ENCODE measurements at places on chromosomes 2 and 18.

- no peak for DNase-seq
These were observed 161.4 kb downstream of the XIRP2 start for GRCh38 chr2:167049659-167050058.

DNA sequence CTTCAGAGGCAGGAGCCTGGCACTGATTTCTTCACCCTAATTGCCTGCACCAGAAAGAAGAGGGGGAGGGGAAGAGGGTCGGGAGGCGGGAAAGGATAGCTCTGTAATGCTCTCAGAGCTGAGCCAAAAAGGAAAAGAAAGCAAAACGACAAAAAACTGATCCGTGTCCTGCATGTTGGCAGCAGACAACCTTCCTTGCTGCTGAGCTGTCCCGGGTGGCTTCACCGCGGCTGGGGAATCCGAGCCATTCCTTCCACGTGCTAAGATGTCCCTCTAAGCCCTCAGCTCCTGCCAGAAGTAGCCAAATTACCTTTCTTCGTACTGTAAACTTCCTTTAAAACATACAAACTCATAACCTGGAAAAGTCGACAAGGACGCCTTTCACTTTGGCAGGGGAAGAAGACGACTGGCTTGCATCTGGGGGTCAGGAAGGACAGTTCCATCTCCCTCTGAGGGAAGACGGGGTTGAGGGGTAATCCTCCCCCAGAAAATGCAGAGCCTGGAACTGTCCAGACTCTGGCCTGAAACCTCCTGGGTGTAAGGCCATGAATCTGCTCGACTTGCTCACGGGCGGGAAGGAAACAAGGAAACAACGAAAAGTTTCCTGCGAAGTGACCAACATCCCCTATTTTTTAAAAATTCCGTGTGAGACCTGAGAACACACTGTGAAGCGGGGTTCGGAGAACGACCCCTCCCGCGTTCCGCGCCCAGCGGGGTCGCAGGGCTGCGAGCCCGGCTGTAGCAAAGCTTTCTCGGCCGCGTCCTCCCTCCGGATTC is 7.7 kb downstream of the OTX1 start:
- DNase-seq: no peak

- no peak for DNase-seq
These were observed 118.6 kb upstream of the LRATD1 start for GRCh38 chr2:14513903-14514302.

DNA sequence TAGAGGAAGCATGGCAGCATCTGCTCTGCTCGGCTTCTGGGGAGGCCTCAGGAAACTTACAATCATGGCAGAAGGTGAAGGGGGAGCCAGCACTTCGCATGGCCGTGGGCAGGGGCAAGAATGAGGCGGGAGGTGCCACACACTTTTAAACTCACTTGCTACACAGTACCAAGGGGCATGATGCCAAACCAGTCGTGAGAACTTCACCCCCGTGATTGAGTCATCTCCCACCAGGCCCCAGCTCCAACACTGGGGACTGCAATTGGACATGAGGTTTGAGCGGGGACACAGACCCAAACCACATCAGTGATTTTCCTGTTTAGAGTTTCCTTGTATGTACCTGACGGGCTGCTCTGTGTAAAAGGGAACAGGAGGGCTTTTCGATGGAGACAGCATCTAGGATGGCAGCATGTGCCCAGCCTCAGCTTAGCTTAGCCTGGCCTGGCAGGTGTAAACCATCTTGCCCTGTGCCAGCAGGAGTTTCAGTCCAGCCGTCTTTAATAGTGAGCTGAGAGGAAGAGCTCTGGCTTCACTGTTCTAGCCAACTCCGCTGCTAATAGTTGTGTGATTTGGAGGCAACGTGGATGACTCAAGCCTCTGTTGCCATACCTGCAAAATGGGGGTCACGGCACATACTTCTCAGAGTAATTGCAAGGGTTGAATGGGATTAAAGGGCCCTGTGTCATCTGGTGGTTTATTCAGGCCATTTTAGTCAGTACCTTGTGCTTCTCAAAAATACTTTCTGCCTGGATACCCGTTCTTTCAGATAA is 101.8 kb downstream of the ASAP2 start:
- no peak for DNase-seq

DNA sequence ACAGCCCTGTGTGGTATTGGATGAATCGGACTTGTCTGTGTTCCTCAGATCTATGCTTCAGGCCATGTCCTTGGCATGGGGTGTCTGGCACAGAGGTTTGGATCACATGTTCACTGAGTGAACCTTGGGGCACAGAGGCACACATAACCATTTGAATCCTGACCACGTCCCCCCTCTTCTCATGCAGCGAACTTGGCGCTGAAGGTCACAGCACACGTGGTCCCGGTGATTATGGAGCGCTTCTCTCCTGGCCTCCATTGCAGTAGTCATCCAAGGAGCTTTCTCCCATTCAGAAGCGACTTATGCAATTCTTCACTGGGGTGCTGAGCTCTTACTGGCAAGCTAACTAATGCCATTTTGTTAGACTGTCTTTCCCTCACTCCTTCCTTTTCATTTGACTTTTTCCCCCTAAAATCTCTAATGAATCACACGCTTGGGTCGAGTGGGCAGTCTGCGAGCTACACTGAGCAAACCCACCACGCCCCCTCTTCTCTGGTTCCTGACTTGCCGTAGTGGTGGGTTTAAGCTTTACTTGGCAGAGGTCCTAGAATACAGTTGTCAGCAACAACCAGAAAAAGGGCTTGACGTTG is 59.4 kb downstream of the KCNG2 start:
- DNase-seq: no peak

DNA sequence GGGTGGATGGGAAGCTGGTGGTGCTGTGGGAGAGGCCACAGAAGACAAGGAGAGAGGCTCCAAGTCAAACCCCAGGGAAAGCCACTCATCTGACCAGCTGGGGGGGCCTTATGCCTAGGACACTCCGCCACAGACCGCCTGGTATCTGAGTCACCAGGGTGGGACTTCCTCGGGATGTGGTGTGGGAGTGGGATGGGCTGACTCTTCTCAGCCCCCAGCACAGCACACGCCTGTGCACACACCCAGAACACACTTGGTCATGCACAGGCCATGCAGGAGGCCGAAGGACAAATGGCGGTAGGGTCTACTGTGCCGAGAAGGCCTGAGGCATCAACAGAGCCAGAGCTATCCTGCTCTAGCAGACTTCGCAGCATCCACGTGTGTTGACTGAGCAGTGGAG is 136.4 kb downstream of the INHBB start:
- DNase-seq: no peak

DNA sequence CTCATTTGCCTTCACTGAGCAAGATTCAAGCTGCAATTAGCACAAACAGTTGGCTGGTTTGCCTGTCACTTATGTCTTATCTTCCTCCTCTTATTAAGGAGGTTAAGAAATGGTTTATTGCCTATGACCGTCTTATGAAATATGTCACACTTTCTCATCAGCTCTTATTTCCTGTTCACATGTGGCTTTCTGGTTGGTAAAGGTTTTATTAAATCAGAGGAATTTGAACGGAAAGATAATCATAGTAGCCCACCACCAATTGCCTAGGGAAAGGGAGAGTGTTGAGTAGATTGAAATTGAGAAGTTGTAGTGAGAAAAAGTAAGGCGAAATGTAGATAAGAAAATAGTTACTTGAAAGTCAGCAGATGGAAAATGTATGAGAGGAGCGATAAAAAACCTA is 4.2 kb upstream of the IL1R1 start:
- no peak for DNase-seq

DNA sequence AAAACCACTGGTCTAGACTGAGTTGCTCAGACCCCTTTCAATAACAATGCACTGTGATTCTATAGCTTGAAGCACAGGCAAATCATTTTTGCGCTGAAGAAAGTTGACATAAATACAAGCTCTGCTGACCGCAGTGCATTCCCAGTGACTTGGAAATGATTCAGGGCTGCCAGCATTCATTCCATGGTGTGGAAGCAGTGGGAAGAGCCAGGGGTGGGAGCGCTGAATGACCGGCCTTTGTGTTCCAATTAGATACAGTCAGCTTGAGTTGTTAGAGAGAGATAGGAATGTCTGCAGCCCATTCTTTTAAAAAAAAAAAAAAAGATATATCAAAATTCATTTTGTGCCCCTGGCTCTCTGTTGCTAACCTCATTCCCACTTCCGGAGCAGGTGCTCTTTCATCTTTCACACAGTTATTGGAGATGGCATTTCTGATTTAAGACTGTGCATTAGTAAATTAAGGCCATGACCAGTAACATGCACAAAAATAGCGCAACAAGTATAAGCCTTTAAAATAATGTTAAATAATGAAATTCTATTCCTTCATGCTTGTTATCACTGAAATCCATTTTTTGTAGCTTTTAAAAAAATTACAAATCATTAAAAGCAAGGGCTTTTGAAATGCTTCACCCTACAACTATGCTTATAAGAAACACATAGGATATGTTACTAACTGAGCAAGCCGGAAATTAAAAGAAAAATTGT is 59.4 kb upstream of the CTLA4 start:
- no peak for DNase-seq

DNA sequence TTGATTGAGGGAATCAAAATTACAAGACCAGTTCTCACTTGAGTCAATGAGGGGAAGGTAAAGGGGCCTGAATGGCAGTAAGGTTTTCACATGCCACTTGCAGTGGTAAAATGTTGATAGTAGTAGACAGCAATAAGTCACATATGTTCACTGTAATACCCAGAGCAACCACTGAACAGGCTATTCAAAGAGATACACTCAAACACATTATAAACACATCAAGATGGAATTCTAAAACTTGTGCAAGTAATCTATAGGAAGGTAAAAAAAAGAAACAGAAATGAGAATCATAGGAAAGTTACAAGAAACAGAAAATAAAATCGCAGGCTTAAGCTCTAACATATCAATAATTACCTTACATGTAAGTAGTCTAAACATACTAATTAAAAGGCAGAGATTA is 86.6 kb upstream of the AFF3 start:
- no peak for DNase-seq

DNA sequence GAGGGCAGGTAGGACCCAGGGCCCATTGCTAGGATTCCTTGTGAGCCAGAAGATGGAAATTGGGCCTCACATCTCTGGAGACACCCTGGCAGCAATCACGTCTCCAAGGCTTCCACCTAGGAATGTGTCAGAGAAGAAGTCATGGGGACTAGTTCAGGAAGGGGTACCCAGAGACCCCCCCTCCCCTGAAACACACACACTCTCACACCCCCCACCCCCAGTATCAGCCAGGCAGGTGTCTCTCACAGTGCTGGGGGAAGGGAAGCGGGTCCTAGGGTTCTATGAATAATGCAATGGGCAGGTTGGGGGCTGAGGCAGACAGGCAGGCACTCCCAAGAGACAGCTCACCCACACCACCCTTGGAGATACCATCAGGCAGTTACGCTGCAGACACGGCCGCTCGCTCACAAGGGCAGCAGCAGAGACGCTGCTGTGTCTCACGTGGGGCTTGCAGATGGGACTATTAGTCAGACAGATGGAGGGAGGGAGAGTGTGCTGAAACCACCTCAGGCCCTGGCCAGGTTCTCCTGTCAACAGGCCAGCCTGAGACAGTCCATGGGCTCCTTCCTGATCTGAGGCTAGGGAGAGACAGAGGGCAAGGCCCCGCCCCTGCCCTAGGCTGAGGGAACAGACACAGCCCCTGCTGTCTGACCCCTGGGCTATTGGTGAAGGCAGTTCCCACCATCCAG is 134.6 kb downstream of the CYP26B1 start:
- no peak for DNase-seq

- DNase-seq: peak; percentile 8
These were observed 365.3 kb downstream of the SATB2 start for GRCh38 chr2:199092419-199092818.
